ENCODE measurements at places on chromosomes 7 and 10.

- no peak for DNase-seq
Measured at GRCh38 chr7:24793982-24794648, 36.9 kb upstream of the GSDME start.

DNA sequence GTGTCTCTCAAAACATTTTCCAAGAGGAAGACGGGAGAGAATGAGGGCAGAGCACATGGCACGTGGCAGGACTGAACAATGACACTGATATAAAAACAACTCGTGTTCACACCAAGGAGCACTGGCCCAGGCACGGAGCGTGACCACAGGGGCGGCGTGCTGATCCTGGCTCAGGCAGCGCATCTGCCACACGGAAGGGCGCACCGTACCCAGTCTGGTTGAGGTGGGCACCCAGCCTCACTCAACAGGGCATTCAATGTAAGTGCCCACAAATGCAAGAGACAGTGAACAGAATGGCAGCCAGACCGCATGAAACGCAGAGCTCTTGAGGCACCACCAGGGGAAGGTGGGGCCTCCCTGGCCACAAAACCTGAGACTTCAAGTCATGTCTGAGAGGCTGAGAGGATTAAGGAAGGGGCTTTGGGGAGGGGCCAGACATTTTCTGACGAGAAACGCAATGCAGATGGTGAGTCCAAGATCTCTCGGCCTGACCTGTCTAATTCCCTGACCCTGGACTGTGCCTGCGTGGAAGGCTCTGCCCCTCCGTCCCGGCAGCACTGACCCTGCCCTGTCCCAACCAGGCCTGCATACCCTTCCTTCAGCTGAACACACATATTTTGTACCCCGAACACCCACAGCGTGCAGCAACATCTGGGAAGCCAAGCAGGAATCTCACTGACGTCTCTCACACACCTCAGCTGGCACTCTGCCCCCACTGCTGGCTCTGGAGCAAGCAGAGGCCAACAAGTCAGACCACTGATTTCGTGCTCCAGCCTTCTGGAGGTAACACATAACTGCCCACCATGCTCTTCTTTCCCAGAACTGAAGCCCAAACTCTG is 35.5 kb downstream of the VOPP1 start:
- no peak for DNase-seq

DNA sequence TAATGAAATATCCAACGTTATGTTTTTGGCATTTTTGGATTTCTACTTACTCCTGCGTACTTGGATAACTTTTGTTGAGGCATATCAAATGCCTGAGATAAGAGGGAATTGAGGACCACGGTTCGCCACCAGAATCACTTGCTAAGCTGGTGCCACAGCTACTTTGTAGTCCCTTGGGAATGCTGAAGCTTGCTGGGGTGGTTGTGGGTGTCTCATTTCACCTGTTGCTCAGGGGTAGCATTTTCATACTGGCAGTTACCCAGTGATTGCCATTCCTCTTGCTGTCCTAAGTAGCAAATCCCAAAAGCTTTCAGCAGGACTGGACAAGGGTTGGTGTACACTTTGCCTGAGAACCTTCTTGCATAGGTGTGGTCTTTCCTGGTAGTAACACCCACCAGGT is 75.2 kb downstream of the CREB5 start:
- no peak for DNase-seq

- DNase-seq: no peak
Measured at GRCh38 chr7:73364006-73364728, 36.2 kb downstream of the FKBP6 start.

GRCh38 chr7:150507947-150508602 is 6.6 kb upstream of the GIMAP7 start:
- no peak for DNase-seq

GRCh38 chr10:79143879-79144278 is 75.1 kb downstream of the ZMIZ1 start:
- DNase-seq: no peak

DNA sequence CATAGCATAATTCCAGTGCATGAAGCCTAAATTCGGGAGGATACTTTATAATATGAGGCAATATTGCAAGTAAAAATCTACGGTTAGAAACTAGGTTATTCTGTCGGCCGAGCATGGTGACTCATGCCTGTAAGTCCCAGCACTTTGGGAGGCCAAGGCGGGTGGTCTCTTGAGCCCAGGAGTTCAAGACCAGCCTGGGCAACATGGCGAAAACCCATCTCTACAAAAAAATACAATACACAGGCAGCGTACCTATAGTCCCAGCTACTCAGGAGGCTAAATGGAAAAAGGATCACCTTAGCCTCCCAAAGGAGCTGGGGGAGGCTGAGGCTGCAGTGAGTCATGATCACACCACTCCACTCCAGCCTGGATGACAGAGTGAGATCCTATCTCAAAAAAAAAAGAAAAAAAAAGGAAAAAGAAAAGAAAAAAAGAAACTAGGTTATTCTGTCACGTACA is 14.2 kb downstream of the SKAP2 start:
- DNase-seq: no peak

- DNase-seq: no peak
Measured at GRCh38 chr7:28483112-28483511, 70.8 kb downstream of the CREB5 start.

DNA sequence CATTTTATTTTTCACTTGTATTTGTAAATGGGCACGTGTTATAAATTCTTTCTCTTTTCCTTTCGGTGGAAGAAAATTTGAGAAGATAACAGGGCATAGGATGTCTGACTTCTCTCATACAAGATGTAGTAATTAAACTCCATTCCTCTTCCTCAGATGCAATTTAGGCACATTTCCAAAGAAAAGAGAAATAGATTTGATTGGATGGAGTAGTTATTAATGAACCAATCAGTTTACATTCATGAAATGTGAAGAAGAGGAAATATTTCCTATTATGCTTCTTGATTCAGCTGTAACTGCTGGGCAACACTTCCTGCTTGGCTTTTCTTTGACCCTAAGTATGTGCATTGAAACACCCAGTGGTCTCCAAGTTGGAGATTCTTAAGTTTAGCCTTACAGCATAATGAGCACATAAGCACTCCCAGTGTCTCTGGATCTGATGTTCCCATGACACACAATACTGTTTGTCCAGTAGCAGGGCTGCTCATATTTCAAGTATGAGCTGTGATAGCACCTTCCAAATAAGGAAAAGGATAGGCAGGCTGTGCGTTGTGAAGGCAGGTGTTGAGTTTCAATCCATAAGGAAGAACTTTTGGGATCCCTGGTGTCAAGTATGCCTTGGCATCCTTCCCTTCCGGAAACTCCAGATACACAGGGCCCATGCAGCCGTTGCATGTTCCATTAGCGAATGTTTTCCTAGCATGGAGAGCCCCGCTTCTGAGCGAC is 33.4 kb upstream of the COBL start:
- no peak for DNase-seq
